ENCODE measurements at places on chromosomes 4 and X. TPM values are rescaled to one million over a fixed set of nuclear protein-coding genes. Genes with fewer than 3 reads are reported as not detected.

DNA sequence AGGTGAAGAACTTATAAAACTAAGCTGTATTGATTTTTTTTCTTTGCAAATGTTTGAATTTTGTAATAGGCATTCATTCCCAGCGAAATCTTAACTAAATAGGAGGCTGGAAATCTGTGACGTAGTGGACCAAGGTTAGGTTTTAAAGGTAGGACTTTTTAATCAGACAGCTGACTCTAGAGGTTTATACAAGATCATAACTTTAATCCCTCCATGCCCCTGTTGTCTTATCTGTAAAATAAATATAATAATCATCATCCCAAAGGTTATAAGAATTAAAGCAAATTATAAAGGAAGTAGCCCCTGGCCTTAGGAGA lies 101.3 kb downstream of the SHROOM3 start:
- no peak for DNase-seq

DNA sequence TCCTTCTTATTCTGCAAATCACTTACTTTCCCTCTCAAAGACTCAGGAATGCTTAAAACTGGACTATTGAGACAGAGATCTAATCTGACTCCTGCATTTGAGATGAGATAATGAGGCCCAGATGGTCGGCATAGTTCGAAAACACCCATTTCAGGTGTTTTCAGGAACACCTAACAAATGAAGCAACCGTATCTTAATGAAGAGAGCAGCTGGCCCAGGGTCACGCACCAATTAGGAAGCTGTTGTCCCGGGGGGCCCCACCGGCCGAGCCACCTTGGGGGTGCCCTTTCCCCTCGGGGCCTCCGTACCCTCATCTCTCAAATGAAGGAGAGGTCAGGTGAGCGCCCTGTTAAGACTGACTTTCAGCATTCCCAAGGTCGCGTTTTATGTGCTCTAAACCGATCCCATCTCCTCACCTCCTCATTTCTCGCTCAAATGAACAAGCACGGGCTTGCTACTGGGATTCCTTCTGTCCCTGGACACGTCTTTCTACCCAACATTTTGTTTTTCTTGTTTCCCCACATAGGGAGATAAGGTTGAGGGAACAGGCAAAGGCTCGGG lies 824 bp downstream of the LRPAP1 start:
- DNase-seq: no peak

DNA sequence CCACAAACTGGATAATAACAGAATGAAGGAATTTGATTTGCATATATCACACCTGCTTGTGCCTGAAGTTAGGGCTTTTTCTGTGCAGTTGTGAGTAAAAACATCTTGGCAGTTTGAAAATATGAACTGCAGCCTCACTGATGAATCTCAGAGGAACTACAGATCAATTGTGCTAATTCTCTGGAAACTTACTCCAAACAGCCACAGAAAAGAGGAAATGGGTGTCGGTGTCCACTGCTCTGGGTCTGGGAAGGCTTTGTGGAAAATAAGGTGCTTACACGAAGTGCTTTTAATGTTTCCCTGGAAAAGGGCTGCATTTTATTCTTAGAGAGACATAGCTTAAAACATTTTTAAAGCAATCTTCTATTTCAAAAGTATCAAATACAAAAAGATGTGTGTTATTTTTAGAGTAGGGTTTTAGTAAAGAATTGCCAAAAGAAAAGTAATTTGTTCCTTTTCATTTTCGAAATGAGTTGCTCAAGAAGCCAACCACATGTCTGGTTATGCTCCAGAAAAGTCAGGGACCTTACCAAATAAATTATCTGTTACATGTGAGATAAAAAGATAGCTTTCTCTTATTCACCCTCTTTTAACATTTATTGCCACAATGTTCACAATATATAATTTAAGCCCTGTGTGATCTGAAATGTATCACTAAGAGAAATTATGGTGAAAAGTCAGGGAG lies 240.1 kb downstream of the FRAS1 start:
- DNase-seq: no peak

DNA sequence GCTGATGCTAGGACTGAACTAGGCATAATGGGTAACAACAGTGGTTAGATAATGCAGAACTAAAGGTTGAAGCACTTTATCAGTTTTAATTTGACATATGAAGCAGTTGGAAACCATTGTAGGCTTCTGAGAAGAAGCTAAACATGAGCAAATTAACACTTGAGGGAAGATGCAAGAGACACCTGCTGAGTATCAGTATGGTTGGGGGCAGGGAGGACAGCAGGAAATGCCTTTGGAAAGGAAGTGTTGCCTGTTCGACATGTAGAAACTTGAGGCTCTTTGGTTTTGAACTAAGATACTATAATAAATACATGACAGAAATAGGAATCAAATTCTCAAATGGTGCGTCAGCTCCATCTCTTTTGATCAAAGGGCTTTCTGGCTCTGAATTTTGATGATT lies 115.6 kb downstream of the FHIP1A start:
- no peak for DNase-seq

- no peak for DNase-seq
These were observed 23.8 kb downstream of the SMIM20 start for GRCh38 chr4:25937801-25938200.

DNA sequence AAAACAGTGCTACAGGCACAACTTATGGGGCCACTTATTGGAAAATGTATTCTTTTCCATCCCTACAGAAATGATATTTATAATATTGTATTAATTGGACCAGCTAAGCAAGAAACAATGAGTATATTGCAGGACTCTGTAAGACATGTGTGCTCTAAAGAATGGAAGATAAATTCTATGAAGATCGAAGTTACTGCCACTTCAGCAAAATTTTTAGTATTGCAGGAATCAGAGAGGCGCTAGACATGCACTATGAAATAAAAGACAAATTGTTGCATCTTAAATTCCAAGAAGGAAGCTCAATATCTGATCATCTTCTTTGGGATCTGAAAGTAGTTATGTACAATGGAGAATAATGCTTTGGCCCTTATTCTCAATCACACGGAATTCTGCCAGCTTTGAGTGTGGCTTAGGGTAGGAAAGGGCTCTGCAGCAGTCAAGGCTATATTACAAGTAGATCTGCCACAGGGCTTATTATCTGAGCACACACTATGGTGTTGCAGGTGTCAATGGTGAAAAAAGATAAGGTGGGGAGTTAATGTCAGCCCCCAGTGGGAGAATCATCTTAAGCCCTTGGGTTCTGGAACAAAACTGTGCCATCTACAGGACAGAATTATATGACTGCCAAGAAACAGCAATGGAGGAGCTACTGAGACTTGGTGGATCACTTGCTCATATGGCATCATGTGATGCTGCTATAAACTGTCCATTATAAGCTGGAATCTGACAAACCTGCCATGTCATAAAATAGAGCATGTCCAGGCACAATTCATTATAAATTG lies 334.0 kb upstream of the NDST3 start:
- no peak for DNase-seq

- DNase-seq: no peak
These were observed 28.2 kb upstream of the ANTXR2 start for GRCh38 chr4:80101071-80101791.

DNA sequence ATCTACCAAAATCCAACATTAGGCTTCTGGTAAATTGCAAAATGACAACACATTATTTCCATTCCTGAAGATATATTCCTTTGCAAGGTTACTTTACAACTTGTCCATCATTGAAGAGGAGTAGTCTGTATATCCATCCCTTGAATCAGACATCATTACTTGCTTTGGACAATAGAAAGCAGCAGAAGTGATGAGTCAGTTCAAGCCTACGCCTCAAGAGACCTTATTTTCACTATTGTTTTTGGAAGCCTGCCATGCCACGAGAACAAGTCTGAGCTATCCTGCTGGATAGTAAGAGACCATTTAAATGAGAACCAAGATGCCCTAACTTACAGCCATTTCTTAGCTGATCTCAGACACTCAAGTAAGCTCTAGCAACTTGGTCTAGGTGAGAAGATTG lies 246.0 kb upstream of the HHIP start:
- DNase-seq: no peak

- DNase-seq: no peak
These were observed 475.2 kb downstream of the RPA4 start for GRCh38 chrX:97358941-97359340.

GRCh38 chr4:110128029-110128428 lies 70.4 kb downstream of the ELOVL6 start:
- DNase-seq: no peak

DNA sequence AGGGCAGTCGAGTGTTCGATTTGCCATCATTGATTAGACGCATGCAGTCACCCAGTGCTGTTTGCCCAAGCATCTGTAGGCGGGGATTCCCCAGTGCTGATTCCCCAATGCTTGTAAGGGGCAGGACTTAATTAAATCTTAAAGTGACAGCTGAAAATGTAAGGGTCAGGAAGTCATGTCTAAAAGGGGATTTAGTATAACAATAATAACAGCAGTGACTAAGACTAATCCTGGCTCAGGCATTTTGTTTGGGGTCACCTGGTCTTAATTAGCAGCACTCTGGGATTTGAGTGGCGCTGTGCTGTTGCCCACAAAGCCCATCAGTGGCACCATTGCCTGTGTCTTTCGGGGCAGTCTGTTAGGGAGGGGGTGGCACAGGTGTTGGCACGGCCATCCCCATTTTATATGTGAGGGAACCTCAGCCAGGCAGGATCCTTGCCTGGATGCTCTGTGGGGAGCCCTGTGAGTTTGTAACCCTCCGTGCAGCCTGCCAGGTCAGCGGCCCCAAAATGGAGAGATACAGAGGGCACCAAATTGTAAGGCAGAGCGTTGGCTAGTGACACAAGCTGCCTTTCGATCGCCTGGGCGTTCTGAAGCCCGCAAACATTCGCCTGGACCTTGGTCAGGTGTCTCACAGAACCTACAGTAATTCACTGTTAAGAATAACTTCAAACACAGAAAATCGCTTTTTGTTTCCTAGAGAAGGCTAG lies 146.7 kb downstream of the TBL1X start:
- no peak for DNase-seq

- DNase-seq: no peak
These were observed 124.6 kb upstream of the ENPP6 start for GRCh38 chr4:184342167-184342856.

- no peak for DNase-seq
These were observed 92.0 kb downstream of the TMEM144 start for GRCh38 chr4:158302076-158302866.

DNA sequence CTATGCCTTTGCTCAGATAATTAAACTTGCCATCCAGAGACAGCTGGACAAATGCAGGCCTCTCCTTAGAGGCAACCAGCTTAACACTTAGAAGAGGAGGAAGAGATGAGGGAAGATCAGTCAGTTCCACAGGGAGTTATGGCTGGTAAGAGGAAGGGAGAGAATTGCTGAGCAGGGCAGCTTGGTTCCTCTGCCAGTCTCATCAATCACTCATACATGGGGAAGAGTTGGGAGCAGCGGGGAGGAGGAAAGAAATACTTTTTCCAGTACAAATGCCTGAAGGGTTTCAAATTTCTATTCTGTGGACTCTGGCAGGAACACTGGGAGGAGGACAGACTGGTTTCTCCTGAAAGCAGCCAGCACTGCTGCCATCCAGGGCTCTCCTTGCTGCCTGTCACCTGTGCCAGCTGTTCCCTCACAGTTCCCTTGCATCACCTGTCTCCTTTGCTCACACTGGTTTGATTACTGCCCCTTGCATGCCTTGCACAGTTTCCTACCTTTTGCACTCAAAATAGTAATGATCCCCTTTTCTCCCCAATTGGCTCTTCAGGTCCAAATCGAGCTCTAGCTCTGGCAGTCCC lies 59.5 kb downstream of the PGRMC2 start:
- DNase-seq: no peak

GRCh38 chrX:14694611-14695010 lies 165.3 kb downstream of the GLRA2 start:
- no peak for DNase-seq

GRCh38 chrX:10564484-10564883 lies 55.9 kb downstream of the MID1 start:
- no peak for DNase-seq

DNA sequence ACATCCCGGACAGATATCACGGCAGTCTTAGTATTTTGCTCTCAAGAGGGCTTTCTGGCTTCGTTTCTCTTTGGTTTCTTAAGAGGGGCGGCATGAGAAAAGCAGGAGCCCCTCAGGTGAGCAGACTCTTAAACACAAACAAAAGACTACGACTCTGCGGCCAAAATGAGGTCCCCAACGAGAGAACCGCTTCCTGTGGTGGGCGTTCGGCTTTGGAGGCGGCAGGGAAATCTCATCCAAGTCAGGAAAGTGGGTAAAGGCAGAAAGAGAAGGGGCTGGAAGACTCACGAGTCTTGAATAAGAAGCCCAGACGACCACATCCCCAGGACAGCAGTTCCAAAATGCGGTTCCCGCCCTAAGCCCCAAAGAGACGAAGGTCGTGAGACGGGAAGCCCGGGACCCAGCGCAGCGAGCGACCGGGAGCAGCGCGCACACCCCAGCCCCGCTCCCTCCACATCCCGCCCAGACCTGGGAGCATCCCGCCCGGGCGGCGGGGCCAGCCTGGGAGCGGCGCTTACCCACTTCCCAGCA lies 409 bp downstream of the UGDH start:
- no peak for DNase-seq

DNA sequence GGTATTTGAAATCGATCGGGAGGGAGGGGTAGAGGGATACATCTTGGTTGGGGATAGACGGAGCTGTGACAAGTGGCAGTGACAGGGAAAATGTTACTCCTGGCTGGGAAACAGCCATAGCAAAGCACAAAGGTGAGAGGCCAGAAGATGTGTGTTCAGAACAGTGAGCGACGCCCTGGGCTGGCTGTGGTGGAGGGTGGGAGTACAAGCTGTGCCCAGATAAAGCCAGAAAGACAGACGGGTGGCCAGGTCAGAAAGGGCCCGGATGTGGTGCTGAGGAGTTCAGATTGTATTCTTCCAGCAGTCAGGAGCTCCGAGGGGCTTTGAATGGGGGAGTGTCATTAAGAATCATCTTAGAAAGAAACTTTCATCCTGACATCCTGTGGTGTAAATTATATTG lies 27.9 kb downstream of the CCDC149 start:
- no peak for DNase-seq

DNA sequence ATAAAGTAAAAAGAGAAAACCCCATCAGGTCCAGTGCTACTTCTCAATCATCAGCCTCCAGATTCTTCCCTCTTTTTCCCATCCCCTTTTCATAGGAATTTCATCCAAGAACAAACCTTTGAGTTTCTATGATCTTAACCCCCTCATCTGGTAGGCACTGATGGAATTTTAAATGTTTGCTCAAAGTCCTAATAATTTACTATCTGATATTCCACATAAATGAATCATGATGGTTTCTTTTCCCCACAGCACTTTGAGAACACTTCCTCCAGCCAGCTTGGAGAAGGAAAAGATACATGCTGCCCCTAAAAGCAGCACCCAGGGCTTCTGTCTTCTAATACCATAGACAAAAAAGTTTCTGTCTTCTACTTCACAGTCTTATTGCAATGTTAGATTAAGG lies 19.4 kb upstream of the KLHL8 start:
- no peak for DNase-seq

GRCh38 chr4:7867701-7868435 lies 71.8 kb downstream of the AFAP1 start:
- DNase-seq: no peak

- DNase-seq: no peak
These were observed 14.9 kb downstream of the RASL11B start for GRCh38 chr4:52877036-52877435.

PIR gene
- 0.22 TPM for polyA plus RNA-seq

VCX2 gene
- polyA plus RNA-seq: not detected

TRIM61 gene
- 1.3 TPM for polyA plus RNA-seq

PAGE2B gene
- polyA plus RNA-seq: not detected

VEGFD gene
- polyA plus RNA-seq: not detected

UGT8 gene
- 0.30 TPM for polyA plus RNA-seq

LCORL gene
- polyA plus RNA-seq: 6.9 TPM

C1QTNF7 gene
- polyA plus RNA-seq: not detected

SPINK2 gene
- 10.8 TPM for polyA plus RNA-seq

Measured in CD8-positive, alpha-beta memory T cell (primary cell).